ENCODE measurements at places on chromosomes 2 and 18.

- no peak for DNase-seq
Measured at GRCh38 chr2:37394263-37394662, 49.8 kb downstream of the QPCT start.

- no peak for DNase-seq
Measured at GRCh38 chr2:155600296-155600695, 732.2 kb downstream of the NR4A2 start.

DNA sequence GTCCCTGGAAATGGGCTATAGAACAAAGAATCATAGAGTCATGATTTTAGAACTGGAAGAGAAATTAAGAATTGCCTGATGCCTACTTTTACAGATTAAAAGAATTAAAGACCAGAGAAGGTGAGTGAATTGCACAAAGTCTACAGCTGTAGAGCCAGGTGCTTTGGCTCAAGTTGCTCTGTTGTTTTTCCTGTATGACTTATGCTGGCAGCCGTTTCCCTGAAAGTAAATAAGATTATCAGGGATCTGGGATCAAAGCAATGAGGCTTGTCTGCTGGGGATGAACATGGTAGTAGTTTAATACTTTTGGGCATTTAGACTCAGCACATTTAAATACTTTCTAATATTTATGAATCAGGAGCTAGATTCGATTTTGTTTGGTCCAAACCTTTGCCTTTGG lies 166.9 kb downstream of the PRPF40A start:
- no peak for DNase-seq

GRCh38 chr2:190378880-190379237 lies 29.3 kb upstream of the MFSD6 start:
- DNase-seq, result no peak
